ENCODE measurements at places on chromosomes 11 and 22.

- no peak for DNase-seq
Measured at GRCh38 chr11:128067780-128068179, 519.6 kb downstream of the ETS1 start.

DNA sequence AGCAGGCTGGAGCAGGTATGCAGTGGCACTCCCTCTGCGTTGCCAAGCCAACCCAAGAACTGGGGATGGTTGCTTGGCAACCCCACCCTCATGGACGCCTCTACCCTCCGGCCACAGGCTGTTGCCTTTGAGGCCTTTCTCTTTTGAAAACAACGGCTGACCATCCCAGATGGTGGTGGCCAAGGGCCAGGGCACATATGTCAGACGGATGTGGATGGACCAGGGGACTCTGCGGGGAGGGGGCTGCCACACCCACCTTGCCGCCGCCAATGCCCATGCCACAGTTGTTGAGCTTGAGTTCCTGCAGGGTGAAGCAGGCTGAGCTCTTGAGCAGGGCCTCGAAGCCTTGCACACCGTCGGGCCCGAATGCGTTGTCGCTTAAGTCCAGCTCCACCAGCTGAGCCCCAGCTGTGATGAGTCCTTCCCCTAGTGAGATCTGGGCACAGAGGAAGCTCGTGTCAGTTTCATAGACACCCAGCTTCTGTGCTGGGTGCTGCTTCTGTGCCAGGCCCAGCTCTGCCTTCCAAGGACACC, 21.5 kb downstream of the RANGAP1 start:
- no peak for DNase-seq

DNA sequence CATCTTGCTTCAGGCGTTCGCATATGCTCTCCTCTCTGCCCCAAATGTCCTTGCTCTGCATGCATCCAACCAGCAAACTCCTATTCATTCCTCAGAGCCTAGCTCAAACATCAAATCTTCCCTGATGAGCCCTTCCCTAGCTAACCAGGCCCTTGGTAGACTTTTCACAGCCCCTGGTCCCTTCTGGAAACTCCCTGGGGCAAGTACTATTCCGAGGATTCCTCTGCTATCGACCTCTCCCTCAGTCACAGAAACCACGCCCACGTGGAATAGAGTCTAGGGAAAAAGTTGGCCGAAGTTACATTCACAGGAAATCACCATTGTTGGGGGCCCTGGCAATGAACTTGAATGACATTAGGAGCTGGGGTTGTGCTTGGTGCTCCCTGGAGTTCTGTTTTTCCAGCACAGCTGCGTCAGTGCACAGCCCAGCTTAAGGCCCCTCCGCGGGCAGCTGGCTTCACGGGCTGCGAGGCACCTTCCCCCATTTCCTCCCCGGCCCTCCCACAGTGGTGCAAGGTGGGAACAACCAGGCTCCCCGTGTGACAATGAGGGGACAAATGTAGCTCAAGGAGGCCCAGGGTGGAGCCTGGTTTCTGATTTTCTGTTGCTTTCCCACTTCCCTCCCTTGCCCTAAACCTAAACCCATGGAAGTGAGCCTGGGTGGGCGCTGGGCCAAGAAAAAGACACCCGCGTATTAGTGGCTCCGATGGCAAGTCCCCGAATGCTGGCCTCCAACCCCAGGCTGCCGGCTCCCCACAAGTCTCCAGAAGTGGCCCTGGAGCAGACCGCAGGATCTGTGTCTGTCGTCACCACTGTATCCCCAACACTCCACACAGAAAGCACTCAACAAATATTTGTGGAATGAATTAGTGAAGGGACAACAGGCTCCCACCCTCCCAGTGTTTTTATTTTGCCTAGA, 4.3 kb upstream of the ATP5MGL start:
- DNase-seq: peak; percentile 80

- DNase-seq: no peak
Measured at GRCh38 chr11:69218946-69219720, 63.4 kb downstream of the SMIM38 start.

DNA sequence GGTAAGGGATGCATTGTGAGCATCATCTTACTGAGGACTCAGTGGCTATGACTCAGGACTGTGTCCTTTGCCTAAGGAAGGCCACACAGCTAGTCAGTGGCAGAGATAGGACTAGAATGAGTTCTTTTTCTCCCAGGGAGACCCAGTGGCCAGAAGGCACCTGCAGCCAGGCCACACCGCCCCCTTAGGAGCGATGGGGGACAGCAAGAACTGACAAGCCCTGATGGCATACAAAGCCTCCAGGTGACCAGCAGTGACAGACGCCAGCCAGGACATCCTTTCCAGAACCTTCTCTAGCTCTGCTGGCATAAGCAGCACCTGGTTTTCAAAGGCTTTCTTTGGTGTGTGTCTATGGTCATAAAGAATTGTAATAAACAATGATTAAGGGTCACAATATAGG, 240.1 kb downstream of the ST3GAL4 start:
- DNase-seq: no peak

DNA sequence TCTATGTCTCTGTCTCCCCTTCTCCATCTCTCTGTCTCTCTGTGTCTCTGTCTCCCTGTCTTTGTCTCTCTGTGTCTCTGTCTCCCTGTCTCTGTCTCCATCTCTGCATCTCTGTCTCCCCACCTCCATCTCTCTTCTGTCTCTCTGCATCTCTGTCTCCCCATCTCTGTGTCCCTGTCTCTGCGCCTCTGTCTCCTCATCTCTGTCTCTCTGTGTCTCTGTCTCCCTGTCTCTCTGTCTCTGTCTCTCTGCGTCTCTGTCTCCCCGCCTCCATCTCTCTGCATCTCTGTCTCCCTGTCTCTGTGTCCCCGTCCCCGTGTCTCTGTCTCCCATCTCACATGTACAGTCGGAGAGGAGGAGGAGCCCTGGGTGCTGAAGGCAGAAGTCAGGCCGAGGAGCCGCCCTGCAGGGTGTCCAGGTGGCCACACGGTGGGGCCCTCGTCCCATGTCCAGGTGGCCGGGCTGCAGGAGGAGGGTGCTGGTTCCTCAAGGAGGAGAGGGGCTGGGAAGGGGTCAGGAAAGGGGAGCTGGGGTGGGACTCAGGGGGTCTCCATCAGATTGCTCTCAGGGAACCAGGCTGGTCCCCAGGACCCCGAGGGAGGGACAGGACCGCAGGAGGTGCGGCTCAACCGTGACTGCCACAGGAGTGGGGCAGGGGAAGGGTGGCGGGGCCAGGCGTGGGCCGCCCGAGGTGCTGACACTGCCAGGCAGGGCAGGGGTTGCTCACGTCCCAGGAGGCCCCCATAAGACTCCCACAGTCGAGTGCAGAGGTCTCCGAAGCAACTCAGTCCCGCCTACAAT, 25.6 kb upstream of the TH start:
- peak; percentile 66 for DNase-seq

Measured in heart right ventricle (tissue), 16 donors.